ENCODE measurements at places on chromosomes 5 and 9.

GRCh38 chr5:99600952-99601351, 672.1 kb upstream of the CHD1 start:
- no peak for DNase-seq

- DNase-seq = no peak
These were observed 8.7 kb downstream of the ASS1 start for GRCh38 chr9:130453487-130453886.

- DNase-seq = no peak
These were observed 1.8 kb upstream of the PPARGC1B start for GRCh38 chr5:149728303-149728702.

DNA sequence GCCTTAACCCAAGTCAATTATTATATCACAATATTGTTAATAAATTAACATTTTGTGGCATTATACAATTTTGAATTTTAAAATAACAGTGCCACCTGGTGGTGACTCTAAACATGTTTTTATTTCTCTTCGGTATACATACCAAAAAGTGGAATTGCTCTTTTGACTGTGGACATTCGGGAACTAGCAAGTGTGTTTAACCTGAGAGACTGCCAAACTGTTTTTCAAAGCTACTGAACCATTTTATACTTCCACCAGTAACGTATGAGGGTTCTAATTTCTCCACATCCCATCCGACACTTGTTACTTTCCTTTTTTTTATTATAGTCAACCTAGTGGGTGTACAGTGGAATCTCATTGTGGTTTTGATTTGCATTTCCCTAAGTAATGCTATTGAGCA, 18.3 kb upstream of the HSDL2 start:
- no peak for DNase-seq

DNA sequence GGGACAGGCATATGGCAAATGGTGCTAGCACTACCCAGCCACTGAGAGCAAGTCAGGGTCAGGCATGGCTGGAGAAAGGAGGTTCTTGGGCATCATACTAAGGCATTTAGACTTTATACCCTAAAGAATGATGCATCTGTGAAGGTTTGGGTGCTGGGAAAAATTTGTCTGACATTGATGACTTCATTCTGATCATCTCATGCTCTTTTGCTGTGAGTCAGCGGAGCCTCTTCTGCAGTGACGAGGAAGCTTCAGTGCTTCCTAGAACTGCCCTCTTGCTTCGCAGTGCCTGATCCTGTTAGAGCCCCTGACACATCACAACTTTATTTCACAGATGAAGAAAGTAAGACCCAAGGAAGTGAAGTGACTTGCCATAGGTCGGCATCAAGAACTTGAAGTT, 266.6 kb upstream of the GAS1 start:
- no peak for DNase-seq

- no peak for DNase-seq
These were observed 8.8 kb downstream of the SLC12A7 start for GRCh38 chr5:1103093-1103492.

GRCh38 chr5:76271836-76272235, 131.2 kb upstream of the IQGAP2 start:
- no peak for DNase-seq

- DNase-seq = no peak
These were observed 13.2 kb upstream of the LVRN start for GRCh38 chr5:115949096-115949495.

- no peak for DNase-seq
These were observed 31.0 kb downstream of the AFAP1L1 start for GRCh38 chr5:149302641-149303040.

DNA sequence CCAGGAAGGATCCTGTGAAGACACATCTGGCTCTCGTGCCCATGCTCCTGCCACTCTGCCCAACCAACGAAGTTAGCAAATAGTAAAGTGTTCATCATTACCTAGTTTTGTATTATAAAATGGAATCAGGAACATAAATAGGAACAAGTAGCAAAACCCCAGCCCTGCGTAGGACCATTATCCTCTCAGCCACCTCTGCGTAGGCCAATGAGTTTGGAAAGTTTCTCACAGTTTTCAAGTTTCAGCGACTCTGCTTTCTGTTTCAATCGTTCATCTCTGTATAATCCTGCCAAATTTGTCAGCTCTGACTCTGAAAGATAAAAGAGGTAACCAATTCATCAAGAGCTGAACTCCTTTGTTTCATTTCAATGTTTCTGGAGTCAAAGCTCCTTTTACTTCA, 10.1 kb upstream of the SPATA24 start:
- no peak for DNase-seq
